Hepatic stellate cell (primary cell): ENCODE measurements at places on chromosomes 7 and 10.

- no peak for DNase-seq
Observed at GRCh38 chr10:87608756-87609155, 50.9 kb upstream of the PAPSS2 start.

DNA sequence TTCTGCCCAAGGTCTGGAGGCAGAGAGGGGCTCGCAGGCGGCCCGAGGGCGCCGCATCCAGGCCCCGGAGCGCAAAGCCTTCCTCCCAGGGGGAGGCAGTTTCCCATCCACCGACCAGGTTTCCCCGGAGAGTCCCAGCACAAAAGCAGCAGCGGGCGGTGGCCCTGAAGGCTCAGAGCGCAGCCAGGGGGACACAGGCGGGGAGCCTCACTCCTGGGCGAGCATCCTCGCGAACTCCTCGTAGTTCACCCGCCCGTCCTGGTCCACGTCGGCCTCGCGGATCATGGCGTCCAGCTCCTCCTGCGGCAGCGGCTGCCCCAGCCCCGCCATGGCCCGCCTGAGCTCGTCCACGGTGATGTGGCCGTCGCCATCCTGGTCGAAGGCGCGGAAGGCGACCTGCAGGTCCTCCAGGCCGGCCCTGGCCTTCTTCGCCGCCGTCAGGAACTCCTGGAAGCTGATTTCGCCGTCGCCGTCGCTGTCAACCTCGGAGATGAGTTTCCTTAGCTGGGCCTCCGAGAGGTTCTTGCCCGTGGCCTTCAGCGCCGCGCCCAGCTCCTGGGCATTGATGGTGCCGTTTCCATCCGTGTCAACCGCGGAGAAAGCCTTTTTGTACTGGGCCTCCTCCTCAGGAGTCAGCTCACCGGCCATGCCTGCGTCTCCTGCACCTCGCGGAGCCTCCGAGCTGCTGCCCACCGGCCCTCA lies 428 bp downstream of the CALML5 start:
- DNase-seq: no peak

GRCh38 chr10:100728928-100729861 lies 16.2 kb upstream of the PAX2 start:
- DNase-seq: peak; percentile 62

DNA sequence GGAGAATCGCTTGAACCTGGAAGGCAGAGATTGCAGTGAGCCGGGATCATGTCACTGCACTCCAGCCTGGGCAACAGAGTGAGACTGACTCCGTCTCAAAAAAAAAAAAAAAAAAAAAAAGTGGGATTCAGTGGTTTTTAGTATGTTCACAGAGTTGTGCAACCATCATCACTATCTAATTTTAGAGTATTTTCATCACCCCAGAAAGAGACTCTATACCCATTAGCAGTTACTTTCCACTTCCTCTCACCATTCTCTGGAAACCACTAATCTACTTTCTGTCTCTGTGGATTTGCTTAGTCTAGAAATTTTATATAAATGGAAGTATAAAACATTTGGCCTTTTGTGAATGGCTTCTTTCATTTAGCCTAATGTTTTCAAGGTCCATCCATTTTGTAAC lies 113.4 kb downstream of the ST7 start:
- no peak for DNase-seq

- peak; percentile 8 for DNase-seq
Observed at GRCh38 chr7:90178679-90179278, 24.5 kb downstream of the STEAP1 start.

GRCh38 chr7:4820967-4821471 lies 40.8 kb downstream of the PAPOLB start:
- no peak for DNase-seq

DNA sequence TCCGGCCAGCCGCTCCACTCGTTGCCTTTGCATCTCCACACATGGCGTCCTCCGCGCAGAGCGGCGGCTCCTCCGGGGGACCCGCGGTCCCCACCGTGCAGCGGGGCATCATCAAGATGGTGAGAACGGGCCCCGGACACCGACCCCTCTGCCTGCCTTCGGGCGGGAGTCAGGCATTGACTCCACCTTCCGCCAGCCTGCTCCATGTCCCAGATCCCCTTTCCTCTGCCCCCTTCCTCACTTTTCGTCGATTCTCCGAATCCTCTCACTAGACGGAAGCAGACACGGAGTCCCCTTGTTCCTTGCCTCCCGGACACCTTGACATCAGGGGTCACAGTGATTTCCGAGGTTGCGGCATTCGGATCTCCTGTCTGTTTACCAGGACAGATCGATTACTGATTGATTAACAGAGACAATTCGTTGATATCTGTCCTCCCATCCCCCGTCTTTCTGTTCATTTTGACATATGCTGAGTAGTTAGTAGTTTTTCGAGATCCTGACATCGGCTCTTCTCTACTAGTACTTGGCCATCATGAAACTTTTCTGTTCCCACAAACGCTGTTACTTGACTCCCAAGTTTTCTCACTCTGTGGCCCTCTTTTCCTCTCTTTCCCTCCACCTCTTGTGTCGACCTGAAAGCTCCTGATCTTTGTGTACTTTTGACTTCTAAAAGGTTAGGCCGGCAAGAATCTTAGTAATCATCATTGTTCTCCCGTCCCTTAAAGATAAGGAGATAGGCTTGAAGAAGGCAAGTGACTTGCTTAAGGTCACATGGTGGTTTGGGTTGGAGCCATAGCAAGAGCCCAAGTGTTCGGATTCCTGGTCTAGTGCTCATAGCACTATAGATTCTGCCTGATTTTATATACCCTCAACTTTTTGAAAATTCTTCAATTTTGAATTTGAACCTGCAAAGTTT lies 597 bp downstream of the SND1 start:
- DNase-seq: no peak

- no peak for DNase-seq
Observed at GRCh38 chr10:112614586-112614985, 167.6 kb downstream of the VTI1A start.

DNA sequence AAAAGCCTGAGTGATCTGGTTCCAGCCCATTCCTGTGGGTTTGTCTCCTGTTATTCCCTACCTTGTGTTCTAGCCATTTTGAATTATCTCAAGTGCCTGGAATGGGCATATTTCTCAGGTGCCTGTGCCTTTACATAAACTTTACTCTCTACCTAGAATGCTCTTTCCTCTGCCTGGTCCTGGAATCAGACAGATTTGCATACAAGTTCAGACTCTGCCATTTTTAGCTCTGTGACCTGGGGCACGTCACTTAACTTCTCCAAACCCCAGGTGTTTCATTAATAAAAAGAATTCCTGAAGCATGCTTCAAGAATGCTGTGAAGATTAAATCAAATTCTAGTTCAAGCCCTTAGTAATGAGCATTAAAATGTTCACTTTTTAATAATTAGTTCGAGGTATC lies 7.8 kb downstream of the DCLRE1A start:
- no peak for DNase-seq

GRCh38 chr7:156554488-156554887 lies 86.1 kb upstream of the RNF32 start:
- no peak for DNase-seq

- peak; percentile 20 for DNase-seq
Observed at GRCh38 chr7:108452707-108453106, 3.5 kb downstream of the NRCAM start.

GRCh38 chr7:7201578-7202374 lies 19.4 kb downstream of the C1GALT1 start:
- DNase-seq: no peak

GRCh38 chr7:137771679-137772078 lies 75.1 kb downstream of the DGKI start:
- DNase-seq: peak; percentile 19

- no peak for DNase-seq
Observed at GRCh38 chr10:83943049-83943448, 196.3 kb upstream of the GHITM start.

DNA sequence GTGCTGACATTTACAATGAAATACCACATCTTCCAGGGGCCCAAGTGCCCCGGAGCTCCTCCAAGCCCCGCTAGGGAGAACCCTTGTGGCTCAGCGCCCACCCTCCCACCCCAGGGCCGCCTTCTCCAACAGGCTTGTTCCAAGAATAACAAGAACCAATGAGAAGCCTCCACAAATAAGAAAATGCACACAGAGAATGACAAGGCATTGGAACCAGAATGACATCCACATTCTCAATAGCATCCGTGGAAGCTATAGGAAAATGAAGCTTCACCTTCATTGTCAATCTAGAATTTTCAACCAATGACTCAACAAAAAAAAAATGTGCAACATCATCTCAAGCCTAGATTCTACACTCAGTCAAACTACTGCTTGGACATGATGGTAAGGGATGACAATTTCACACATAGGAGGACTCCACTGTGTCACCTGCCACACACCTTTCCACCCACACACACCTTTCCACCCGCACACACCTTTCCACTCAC lies 50.4 kb upstream of the PPP2R2D start:
- peak; percentile 44 for DNase-seq

- DNase-seq: no peak
Observed at GRCh38 chr10:120543291-120543690, 86.3 kb downstream of the PLPP4 start.

DNA sequence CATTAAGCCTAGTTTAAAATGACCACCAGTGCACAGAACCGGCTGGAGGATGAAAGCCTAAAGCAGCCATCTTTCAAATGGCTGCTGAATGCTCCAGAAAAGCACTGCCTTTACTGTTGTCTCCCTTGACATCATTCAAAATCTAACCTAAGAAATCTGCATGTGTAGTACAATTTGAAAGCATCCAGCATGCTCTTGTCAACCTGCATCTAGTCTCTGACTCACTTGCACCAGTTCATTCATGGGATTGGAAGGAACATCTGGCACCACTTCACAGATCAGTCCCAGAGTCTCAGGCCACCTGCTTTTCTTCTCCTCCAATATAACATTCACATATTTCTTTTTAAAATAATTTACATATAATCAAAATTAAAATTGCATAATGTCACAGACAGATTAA lies 76.2 kb downstream of the RNF133 start:
- DNase-seq: no peak

DNA sequence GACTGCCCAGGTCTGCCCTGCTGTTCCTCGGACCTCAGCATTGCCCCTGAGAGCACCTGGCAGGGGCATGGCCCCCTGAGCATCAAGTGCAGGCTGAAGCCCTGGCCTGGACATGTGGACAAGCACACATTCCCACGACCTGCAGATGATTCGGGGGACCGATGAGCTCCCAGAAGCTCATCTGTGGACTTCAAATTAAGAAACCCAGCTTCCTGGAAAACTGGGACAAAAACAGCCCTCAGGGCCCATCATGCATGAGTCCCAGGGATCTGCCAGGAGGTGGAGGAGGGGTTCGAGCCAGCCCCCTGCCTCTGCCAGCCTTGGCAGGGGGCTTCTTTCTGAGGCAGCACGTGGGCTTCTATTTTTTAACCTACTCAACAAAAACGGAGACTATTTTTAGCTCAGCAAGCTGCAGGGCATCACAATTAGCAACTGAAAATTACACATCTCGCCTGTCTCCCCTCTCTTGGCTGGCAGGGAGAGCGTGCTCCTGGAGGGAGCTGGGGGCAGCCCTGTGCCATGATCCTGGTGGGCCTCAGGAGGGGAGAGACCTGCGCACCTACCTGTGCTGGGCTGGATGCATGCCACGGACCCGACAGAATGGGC lies 51.8 kb downstream of the RASGEF1A start:
- no peak for DNase-seq

DNA sequence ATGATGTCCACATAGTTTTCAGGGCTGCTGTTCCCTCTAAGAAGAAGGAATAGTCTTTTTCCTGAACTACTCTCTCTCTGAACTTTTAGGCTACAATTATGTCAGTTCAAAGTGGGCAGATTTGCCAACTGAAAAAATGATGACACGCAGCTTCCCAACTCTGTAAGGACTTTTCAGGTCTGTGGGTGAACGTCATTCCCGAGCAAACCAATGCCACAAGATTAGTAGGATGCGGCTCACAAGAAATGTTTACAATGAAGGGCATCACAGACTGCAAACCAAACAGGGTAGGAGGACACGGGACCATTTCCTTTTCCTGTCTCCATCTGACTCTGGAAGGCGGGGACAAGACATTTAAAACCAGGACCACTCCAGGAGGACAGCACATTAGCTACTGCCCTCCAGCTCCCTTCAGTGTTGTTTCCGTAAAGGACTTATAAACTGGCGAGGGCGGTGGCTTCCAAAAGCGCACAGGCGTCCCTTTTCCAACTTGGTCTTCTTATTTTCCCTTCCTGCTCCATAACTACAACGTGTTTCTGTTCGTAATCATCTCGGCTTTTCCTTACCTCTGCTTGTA lies 539 bp upstream of the MKLN1 start:
- DNase-seq: peak; percentile 71

DNA sequence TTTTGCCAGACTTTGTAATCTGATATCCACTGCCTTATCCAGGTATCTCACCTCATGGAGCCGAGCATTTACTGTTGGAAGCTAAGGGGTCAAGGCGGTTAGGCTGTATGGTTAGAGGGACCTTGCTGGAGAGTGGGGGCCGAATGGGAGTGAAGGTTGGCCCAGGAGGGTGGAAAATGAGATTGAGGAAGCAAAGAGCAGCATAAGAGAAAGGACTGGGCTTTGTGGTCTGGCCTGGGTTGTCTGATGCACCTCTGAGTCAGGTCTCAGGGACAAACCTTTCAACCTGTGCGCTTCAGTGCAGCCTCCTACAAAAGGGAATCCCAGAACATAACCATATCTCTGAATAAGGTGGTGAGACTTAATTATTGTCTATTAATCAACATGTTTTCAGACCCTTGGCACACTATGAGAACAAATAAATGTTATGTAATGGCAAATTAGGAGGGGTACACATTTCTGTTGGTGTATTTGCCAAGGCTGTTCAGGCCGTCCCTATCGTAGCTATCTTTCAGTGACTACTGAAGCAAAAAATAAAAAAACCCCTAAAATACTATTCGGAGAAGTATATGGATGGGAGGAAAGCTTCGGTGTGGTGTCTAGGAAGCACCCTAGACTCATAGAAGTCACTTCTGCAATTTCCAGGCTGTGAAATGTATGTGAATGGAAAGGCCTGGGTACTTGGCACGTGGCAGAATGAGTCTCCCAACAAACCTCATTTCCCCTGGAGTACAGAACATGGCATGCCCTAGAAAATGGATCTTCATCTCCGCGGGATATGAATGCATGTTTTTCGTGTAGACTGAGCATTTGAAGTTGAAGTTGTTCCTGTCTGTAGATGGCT lies 4.3 kb downstream of the CAMK1D start:
- no peak for DNase-seq

DNA sequence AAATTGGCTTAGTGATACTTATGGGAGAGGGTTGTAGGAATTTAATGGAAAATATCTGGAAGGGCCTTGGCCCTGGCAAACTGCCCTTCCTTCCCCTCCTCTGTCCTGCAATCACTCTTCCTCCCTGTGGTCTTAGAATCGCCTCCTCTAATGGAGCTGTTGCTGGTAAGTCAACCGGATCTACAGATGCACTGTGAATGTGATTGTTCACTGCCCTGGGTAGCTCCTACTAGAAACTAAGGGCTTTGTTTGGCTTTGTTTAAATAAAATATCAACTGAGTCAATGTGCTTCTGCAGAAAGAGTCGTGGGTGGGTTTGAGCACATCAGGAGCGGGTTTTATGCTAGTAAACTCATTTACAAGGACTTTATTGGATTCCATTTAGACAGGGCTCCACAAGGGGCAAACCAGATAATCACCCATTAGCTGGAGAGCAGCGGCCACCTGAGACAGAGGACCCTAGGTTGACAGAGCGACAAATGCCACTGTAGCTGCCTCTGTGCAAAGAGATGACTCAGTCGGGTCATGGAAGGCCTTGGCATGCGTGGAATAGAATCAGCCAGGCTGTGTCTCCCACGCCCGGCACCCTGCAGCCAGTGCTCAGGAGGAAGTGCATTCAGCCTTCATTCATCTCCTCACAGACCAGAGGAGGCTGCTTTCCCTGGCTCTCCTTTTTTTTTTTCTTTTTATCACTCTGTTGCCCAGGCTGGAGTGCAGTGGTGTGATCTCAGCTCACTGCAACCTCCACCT lies 97.9 kb downstream of the GAD2 start:
- no peak for DNase-seq
